CD4-positive, alpha-beta T cell treated with Interleukin-4 for 4 hours (primary cell): ENCODE measurements at places on chromosomes 13 and 19.
A peak's percentile ranks its signal among the peaks of the same experiment; 100 is the strongest.

DNA sequence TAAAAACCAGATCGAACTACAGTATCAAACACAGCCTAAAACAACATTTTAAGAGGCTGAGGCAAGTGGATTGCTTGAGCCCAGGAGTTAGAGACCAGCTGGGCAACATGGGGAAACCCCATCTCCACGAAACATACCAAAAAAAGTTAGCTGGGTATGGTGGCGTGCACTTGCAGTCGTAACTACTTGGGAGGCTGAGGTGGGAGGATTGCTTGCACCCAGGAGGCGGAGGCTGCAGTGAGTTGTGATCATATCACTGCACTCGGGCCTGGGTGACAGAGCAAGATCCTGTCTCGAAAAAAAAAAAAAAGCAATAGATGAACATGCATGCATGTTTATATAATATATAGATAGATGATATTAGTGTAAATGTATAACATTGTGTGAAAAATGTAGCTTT is 5.2 kb upstream of the MRPS31 start:
- DNase-seq, result no peak

DNA sequence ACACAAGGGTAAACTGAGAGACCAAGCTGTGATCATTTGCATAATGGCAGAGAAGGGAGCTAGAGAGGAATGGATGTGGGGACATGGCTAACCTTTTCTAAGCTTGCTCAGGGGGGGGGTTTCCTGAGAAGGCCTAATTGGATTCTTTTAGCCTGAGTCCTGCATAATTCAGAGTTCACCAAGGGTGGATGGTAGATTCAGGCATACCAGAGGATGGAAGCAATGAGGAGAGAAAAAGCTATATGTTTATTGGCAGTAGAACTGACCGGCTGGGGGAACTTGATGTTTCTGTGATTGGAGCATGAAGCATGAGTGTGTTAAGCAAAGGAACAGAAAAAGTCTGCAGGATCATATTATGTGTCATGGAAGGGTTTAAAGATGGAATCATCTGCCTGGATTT is 65.9 kb upstream of the KLF12 start:
- DNase-seq, result no peak

- no peak for DNase-seq
Measured at GRCh38 chr19:4969772-4970531, 1.0 kb downstream of the KDM4B start.

GRCh38 chr19:13938301-13939064 is at the start of gene PODNL1:
Gene PODNL1, minus strand, starts transcription at chr19:13938417. Its CDS starts 236 bp downstream, at chr19:13938181.
- no peak for DNase-seq

- no peak for DNase-seq
Measured at GRCh38 chr19:28314756-28315155, 898.2 kb downstream of the UQCRFS1 start.

DNA sequence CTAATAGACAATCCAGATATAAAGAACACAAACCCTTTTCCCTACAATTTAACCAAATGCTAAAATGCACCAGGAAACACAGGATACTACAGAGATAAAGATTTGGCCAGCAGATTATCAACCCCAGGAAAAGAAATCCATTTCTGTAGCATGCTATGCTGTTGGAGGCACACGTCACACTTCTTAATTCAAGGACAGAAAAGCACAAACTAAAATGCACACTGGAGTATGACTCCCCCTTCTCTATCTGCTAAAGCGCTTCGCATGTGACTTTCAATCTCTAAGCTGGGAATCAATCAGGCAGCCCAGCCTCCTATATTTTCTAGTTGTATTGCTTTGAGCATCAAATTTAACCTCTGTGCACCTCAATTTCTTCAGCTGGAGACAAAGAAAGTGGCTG is 22.2 kb downstream of the ABCC4 start:
- DNase-seq, result no peak

GRCh38 chr13:21461131-21461530 is 2.0 kb upstream of the ZDHHC20 start:
- no peak for DNase-seq

DNA sequence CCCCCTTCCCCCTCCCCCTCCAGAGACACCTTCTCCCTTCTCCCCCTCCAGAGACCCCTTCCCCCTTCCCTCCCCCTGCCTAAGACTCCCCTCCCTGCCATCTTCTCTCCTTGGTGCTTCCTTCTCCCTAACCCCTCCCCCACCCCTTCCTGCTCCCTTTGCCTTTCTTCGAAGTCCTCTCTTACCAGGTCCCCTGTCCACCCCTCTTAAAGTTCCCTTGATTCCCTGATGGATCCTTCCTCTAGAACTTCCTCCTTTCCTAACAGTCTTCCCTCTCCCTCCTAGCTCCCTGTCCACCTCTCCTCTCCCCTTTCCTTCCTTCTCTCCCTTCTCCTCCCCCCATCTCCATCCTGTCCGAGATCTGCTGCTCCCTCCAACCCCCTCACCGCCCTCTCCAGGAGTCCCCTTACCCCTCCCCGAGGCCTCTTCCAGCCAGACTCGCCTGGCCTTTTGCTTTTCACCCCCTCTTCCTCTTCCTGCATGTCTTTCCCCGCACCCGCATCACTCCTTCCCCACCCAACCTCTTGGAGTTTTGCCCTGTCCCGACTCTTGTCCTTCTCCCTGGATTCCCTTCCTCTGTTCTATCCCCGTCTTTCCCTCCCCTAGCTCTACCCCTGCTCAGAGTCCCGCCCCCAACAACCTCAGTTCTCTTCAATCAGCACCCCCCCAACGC is 3.1 kb downstream of the TNFSF9 start:
- no peak for DNase-seq

DNA sequence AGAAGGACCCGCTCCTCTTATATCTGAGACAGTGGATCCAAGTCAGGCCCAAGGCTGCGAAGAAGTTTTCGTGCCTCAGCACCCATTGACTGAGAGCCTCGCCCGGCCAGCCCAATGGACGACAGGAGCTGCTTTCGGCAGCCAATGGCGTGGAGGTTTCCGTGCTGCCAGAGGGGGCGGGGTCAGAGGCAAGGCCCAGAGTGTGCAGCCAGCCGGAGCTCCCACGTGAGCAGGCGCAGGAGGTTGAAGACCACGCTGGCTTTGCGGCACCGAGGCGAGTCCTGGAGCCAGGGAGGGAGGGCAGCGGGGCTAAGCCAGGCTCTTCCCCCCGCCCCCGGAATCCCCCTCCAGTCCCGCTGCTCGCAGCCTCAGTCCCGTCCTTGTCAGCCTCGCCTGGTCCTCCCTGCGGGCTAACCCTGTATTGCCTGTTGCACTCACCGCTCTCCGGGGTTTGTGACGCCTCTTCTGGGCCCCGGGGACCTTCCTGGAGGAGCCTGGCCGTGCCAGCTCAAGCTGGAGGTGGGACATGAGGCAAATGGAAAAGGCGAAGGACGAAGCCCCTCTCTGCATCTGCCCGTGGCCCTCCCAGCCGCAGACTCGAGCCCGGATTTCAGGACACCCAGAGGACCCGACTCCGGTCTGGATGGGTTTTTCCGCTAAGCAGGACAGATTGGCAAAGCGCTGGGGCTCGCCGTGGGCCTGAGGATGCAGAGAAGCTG is 1.5 kb downstream of the IFNL4 start:
- DNase-seq, result peak; percentile 33

DNA sequence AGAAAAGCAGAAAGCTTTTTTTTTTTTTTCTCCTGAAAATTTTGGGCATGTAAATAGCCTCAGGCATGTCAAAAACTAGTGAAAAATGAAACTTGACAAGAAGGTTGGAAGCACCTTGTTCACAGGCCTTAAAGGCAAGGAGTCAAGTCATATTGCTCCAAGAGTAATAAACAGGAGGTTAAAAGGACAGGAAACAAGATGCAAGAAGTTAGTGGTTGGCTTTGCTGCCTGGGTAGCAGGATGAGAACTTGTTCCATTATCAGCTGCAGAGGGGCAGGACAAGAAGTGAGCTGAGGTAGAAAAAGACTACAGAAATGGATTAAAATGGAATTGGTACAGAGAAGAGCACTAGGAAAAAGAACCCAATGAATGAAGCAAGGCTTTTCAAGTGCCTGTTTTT is 242.6 kb downstream of the DCT start:
- DNase-seq, result no peak

- DNase-seq, result peak; percentile 99
Measured at GRCh38 chr19:38647368-38647965, at the start of gene ACTN4. Gene ACTN4, plus strand, starts transcription at chr19:38647649. Its CDS starts 97 bp downstream, at chr19:38647746.

GRCh38 chr13:24888291-24888931 is 124.4 kb downstream of the RNF17 start:
- DNase-seq, result no peak

- no peak for DNase-seq
Measured at GRCh38 chr19:28221736-28222135, 991.2 kb downstream of the UQCRFS1 start.

- DNase-seq, result peak; percentile 66
Measured at GRCh38 chr19:41795031-41795461, 1.3 kb upstream of the CEACAM3 start.
